ENCODE measurements at places on chromosomes 4 and X.

DNA sequence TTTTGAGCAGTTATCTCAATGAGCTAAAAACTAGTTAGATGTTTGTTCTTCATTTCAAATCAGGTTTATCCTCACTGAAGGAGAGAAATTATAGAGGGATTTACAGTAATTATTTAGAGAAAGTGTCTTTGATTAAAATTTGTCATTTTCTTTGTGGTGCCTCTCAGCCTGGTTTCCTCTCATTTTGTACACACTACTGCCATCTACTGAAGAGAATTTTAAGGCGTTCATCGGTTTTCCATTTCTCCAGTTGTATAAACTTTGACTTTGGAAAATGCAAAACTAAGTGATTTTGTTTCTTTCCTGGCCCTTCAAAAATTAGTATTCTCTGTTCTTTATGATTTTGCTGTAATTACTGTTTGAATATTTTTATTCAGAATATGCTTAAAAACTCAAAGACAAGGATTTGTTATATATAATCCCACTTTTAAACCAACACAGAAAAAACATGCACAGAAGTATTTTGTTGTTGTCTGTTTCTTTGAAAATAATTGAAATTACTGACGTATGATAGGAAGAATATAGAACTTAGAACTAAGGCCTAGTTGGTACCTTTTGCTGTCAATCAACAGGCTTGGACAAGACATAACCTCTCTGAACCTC is 34.4 kb upstream of the ANXA3 start:
- no peak for DNase-seq

DNA sequence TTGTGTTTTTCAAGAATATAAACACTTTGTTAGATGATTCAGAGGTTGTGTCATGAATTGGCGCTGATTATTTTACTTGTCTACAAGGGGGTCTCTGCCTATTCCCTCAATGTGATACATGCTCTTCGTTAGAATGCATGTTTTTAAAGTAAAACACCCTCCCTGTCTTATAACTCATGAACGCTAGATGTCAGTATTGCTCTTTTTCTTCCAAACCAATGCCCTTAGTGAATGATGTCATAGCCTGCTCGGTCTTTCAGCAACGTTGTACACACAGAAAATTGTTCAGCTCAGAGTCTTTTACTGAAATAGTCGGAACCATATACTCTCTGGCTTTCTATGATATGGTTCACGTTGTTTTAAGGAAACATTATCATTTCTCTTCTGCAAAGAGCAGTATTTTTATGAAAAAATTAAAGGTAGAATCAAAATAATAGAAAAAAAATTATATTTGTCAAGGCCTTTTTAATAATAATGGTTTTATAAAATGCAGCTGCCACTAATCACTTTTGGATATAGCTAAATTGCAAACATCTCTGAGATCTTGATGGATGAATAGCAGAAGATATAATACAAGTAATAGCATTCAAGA is 292.9 kb downstream of the TLL1 start:
- no peak for DNase-seq

DNA sequence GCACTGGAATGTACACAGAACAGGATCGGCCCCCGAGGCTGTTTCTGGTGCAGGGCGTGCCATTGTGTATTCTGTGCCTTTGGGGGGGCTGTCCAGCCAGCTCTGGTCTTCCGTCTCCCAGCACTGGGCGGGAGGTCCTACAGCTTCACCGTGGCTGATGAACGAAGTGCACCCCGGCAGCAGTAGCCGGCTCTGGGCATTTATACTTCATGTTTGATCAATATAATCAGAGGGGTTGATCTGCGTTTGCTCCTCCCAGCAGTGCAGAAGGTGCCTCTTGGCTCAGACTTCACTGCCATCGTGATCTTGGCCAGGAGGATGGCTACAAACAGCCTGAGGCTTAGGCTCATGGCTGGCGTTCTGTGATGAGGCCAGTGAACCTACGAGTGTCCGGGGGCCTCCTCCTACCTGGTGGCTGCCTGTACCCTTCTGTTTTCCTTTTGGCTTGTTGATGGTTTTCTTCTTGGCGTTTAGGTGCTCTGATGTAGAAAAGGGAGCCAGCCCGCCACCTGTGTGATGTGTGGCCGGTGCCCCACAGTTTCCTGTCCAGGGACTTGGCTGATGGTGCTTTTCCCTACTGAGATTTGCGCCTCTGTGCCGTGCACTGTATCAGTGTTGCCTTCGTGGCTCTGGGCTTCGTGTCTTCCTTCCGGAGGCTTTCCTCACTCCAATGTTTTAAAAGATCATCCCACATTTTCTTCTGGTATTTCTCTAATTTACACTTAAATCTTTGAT is 31.2 kb upstream of the HGFAC start:
- no peak for DNase-seq

DNA sequence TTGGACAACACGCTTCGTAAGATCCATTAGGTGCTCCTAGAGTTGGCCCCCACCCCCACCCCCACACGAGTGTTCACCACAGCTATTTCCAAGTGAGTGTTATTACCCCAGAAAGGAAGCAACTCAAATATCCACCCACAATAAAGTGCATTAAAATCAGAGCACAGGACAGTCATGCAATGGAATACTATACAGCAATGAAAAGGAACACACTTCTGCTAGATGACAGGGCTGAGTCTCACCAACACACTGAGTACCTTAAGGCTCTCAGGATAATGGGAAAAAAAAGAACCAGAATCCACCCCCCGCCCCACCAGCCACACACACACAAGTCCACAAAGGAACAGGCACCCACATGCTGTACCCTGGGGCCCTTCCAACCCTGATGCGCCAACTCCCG is 21.0 kb downstream of the LRPAP1 start:
- DNase-seq, result no peak

DNA sequence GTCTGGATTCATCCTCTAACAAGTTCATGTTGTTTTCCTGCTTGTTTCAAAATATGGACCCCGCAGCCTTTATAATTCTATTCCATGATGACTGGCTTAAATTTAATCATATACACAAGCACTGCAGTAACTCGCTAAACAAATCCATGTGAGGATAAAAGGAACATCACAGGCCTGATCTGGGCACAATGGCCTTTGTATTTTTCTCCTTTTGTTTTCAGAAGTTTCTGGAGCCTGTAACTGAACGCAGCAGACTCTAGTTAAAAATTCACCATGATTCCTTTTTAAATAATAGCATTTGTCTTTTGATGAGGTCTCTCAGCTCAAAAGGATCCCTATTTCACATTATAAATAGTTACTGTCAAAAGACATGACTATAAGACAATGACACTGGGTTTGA is 30.2 kb upstream of the TMEM184C start:
- no peak for DNase-seq

- DNase-seq, result no peak
These were observed 375.2 kb downstream of the MAGEE1 start for GRCh38 chrX:76802708-76803107.
